ENCODE measurements at places on chromosomes 7 and 10. TPM values are rescaled to one million over a fixed set of nuclear protein-coding genes. Genes with fewer than 3 reads are reported as not detected.

The LHFPL3 gene
- total RNA-seq: not detected

The CYP26C1 gene
- total RNA-seq: not detected

The SORCS3 gene
- total RNA-seq: not detected

The CPA5 gene
- 0.13 TPM for total RNA-seq

The FGL2 gene
- total RNA-seq: not detected

The OR6B1 gene
- total RNA-seq: not detected

The C10orf90 gene
- not detected for total RNA-seq

The RINT1 gene
- 7.8 TPM for total RNA-seq

The SSBP1 gene
- total RNA-seq: 212 TPM

The GNB2 gene
- 174 TPM for total RNA-seq

The AGMO gene
- not detected for total RNA-seq

The DNAJC12 gene
- not detected for total RNA-seq

The C10orf143 gene
- total RNA-seq: 3.6 TPM

Measured in MG63 (cell line).